ENCODE measurements at places on chromosomes 16 and 17.

DNA sequence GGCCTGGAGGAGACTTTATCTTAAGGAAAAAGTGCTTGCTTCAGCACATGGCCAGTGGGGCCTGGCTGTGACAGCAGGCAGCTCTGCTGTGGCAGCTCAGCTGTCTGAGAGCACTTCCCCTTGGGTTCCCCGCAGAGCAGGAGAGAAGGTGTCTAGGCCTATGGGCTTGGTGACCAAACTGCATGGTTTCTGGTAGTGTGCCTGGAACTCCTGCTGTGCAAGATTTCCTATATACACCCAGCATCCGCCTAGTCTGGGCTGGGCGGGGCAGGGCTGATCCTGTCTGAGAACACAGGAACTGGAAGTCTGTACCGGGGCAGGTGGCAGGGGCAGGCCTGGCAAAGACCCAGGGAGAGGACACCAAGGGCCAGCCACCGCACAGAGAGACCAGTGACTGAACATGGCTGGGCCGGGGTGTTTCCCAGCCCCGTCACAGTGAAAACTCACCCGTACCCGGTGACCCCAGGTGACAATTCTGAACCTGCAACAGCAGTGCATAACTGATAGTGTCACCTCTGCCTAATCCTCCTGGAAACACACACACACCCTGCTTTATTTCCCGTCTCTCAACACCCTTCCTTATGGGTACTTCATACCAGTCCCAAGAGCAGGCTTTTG, 39.3 kb downstream of the CHD9 start:
- no peak for DNase-seq

DNA sequence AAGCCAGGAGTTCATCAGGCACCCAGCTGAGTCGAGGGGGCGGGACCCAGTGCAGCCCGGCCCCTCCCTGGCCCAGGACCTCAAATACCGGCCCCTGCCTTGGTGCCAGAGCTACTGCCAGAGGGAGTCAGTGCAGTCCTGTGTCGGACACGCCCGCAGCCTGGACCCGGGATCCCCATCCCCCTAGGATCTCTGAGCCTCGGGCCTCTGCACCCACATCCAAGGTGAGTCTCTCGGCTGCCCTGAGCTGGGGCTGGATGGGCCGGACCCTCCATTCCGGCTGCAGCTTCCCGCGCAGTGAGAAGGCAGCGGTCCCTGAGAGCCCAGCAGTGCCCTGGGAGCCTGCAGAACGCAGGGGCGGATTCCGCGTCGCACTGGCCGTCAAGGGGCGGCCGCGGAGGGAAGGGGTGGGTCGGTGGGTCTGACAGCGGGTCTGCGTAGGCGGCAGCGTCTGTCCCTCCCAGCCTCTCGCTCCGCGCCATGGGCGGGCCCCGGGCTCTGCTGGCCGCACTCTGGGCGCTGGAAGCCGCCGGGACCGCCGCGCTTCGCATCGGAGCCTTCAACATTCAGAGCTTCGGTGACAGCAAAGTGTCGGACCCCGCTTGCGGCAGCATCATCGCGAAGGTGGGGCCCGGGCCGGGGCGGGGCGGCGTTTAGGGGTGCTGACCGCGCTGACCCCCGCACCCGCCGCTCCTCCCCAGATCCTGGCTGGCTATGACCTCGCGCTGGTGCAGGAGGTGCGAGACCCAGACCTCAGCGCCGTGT, at the start of gene DNASE1L2:
DNASE1L2 (plus strand) TSS at position 108 of the 765 bp plus-strand sequence; CDS start at position 481, 373 bp downstream.
- DNase-seq, result no peak

DNA sequence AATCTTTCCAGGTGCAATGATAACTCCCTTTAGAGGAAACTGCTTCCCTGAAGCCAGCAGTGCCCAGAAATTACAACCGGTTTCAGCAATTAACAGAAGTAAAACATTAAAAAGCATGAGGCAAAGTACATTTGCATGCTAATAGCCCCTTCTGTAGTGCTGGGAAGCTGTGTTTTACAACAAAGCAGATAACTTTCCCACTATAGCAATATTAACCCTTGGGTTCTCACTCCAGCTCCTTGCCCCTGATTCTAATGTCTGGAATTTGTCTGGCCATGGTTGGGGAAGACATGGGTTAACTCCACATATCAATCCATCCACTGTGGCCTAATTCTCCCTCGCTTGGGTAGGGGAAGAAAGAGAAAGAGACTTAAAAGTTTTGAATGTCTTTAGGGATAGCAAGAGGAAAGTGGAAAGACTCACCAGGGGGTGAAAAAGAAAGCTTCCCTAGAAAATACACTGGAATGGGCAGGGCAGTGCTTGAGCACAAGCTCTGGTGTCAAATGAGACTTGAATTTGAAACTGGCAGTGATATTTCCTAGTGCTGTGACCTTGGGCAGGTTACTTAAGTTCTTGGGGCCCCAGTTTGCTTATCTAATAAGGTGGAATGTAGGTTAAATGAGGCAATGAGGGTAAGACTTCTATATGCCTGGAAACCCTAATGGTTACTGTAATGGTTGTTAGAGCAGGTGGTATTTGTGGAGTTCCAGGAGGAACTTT, 102.0 kb downstream of the SOX9 start:
- DNase-seq, result no peak

DNA sequence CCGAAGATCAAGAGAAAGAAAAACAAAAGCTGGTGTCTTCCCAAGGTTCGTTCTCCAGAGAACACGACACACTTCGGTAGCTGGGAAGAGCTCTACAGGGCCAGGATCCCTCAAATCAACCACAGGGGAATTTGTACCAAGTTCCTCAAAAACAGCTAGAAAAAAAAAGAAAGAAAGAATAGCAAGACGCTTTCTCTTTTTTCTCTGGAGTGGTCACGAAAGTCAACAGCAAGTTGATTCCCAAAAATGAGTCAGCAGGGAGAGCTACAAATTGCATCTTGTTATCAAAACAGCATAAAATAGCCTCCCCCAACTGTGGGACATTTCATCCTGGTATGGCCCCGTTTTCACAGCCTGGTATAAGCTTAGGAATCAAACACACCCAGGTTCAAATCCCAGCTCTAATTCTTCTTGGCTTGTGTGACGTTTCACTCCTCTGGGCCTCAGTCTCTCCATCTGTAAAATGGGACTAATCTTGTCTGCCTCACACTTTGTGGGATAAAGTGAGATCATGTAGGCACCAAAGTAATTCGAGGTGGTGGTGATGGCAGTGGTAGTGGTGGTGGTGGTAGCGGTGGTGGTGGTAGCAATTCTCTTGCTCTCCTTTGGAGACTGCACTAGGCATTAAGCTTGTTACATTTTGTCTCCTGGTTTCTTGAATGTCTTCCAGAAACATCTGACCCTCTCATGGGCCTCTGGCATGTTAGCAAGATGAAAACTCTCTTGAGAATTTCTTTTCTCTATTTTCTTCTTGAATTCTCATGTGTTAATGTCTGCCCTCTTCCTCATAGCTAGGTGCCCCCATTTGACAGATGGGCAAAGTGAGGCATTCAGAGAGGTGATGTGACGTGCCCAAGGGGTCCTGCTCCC, 988 bp upstream of the IL21R start:
- no peak for DNase-seq

- DNase-seq, result no peak
Measured at GRCh38 chr17:30831257-30831656, 509 bp upstream of the ATAD5 start.

GRCh38 chr16:74268372-74268782, 28.2 kb upstream of the PSMD7 start:
- no peak for DNase-seq
